ENCODE measurements at places on chromosomes 12 and 14.

DNA sequence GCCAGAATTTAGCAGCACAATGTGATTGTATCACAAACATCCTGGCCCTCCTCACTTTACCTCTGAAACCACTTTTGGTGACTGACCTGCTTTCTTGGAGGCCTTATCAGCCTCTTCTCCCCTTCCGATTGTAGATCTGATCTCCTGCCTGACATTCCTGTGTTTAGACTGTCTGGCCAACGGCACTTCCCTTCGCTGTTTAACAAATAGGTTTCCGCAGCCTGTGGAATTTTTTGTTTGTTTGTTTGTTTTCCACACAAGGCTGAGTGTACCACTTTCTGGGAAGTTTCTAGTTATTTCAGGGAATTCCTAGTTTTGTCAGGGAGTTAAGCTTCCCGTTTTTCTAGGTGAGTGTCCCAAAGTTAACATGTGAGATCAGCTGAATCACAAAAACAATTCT is 65.9 kb upstream of the CDKN3 start:
- no peak for DNase-seq

- DNase-seq, result no peak
Measured at GRCh38 chr14:30058401-30058800, 130.8 kb upstream of the PRKD1 start.

DNA sequence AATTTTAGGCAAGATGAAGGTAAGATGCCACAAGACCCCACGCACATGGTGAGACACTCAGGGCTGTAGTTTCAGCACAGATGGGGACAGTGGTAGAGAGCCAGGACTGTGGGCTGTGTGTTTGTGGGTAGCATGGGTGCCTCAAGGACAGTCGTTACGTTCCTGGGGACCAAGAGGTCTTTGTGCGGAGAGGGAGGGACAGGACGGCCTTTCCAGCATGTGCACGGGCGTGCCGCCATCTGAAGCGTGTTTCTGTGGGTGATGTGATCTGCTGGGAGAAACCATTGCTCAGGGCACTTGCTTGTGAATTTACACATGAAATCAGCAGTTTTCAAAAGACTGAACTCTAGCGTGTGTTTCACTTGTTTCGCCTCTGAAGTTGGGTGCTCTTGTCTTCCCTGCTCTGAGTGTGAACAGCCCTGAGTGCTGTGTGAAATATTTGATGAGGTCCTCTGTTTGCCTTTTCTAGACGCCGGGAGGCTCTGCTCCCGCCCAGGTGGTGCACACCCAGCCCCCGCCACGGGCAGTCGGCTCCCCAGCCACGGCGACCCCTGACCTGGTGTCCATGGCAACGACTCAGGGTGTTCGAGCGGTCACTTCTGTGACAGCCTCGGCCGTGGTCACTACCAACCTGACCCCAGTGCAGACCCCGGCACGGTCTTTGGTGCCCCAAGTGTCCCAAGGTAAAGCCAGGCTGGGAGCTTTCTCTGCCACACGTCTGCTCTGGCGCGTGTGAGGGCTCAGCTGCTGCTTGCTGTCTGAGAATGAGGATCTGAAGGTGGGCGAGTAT is 82.3 kb downstream of the DDX51 start:
- no peak for DNase-seq

DNA sequence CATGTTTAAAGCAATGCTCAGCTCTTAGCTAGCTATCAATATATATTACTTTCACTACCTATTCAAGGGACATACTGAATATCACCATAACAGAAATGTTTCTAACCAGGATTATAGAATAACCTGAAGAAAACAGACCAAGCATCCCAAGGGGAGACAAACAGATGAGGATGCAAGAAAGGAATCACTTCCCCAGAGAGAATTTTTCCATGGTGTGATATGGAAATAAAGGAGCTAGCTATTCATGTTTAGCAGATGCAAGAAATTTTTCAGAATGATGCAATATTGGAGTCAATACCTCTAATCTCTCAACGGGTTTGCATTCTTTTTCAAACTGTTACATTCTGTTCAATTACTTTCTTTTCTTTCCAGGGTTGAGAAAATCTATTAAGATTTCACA is 538.9 kb upstream of the FLRT2 start:
- no peak for DNase-seq

DNA sequence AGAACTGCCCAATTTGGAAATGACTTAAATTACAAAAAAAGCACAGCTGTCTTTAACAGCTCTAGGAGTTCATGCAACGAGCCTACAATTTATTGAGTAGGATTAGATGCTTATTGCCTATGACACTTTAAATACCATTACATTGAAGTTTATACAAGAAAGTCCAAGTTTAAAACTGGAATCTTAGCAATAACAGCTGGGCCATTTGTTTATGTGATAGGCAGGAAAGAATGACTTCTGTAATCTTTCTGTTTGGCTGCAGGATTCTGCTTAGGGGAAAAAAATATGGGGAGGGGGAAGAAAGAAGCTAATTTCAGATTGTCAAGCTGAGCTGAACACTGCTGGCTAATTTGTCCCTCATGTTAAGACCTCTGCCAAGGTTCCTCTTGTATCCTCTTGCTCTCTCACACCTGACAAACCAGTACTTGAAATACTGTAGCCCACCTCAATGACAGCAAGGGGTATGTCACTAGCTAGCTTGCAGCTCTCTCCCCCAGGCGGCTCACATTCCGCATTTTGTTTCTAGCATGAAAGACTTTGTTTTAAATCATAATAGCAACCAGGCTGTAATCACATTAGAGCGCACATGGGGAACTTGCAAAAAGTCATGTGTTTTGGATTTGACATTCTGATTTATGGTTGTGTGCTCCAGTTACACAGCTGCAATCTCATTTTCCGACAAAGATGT is 384.8 kb downstream of the BMP4 start:
- no peak for DNase-seq
